Activated naive CD4-positive, alpha-beta T cell treated with anti-CD3 and anti-CD28 coated beads, Interleukin-2, amount 50 U/mL, for 72 hours (primary cell): ENCODE measurements at places on chromosomes 2 and 18. TPM values are rescaled to one million over a fixed set of nuclear protein-coding genes. Genes with fewer than 3 reads are reported as not detected.

DNA sequence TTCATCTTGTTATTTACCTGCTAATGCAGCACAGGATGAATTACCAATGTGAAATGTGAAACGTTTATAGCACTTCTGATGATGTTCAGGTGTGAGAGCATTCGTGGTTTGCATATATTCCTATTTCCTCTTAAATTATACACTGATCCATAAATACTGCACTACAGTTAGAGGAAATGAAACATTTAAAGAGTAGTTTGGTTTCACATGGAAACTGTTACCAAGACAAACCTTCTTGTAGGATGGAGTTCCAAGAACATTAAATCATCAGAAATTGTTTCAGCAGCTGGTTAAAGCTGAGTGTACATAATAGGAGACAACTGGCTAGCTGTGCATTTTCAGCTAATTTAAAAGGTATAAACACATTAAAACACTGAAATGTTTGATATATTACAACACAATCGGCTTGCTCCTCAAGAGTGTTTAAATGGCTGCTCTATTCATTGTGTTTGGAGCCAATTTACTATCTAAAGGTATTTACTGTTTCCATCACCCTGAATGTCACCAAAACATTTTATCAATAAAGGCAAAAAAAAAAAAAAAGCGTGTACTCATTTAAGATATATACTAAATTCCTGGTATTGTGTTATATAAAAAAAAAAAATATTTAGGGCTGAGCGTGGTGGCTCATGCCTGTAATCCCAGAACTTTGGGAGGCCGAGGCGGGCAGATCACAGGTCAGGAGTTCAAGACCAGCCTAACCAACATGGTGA is 100.6 kb downstream of the DYM start:
- DNase-seq, result no peak

- no peak for DNase-seq
Observed at GRCh38 chr18:24056506-24056905, 42.0 kb downstream of the TTC39C start.

- no peak for DNase-seq
Observed at GRCh38 chr2:150320608-150321007, 166.9 kb downstream of the RND3 start.

GRCh38 chr2:133077269-133077822 is 407.3 kb upstream of the LYPD1 start:
- DNase-seq, result no peak

GRCh38 chr18:58266291-58266690 is 222.3 kb downstream of the NEDD4L start:
- no peak for DNase-seq

The FBLN7 gene
- 25.4 TPM for total RNA-seq

The NTSR2 gene
- total RNA-seq, result not detected
